ENCODE measurements at places on chromosomes 2 and 18.

DNA sequence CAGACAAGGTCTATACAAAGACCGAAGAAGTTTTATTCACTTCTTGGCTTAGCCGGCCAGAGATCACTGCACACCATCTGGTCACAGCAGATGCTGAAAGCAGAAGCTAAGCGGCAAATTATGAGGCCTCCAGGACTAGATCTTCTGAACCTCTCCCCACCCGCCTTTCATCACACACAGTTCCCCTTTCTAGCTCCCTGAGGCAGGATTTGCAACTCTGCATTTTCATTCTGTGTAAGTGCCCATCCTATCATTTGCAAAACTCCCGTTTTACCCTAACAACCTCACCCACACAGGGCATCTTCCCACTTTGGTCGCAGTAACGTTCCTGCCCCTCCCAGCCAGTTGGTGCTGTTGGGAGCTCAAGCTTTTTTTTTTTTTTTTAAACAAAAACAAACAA is 3.1 kb upstream of the MOB1A start:
- DNase-seq = no peak

DNA sequence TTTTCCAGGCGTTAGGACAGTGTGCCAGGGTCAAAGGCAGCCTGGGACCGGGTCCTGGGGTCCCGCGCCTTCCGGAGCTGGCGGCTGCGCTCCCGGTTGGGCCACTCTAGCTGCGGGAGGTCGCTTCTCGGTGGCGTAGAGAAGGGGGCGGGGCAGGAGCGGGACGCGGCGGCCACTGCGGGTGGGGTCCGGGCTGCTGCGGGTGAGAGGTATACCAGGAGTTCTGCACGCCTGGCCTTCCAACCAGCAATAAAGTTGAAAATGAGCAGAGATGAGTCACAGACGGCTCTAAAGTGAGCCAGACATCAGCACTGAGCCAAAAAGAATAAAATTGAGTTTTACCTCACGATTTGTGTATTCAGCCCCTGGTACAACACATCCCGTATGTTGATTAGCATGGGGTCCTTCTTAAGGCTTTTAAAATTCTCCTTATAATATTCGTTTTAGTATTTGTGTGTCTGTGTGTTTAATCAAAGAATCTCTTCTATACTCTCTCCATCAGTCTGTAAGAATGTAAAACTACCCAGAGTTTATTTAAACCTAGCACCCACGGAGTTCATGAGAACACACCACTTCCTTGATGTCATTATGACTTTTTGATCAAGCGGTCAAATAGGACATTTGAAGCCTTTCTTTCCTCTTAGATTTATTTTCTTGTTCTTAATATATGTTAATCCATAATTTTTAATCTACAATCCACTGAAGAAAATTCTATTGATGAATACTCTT is at the start of gene C1GALT1C1L:
Gene C1GALT1C1L, minus strand, starts transcription at position 108 of the 729 bp plus-strand sequence. Its CDS starts 107 bp downstream, at position 1.
- no peak for DNase-seq

- no peak for DNase-seq
Measured at GRCh38 chr2:121281107-121281506, 3.9 kb downstream of the TFCP2L1 start.

DNA sequence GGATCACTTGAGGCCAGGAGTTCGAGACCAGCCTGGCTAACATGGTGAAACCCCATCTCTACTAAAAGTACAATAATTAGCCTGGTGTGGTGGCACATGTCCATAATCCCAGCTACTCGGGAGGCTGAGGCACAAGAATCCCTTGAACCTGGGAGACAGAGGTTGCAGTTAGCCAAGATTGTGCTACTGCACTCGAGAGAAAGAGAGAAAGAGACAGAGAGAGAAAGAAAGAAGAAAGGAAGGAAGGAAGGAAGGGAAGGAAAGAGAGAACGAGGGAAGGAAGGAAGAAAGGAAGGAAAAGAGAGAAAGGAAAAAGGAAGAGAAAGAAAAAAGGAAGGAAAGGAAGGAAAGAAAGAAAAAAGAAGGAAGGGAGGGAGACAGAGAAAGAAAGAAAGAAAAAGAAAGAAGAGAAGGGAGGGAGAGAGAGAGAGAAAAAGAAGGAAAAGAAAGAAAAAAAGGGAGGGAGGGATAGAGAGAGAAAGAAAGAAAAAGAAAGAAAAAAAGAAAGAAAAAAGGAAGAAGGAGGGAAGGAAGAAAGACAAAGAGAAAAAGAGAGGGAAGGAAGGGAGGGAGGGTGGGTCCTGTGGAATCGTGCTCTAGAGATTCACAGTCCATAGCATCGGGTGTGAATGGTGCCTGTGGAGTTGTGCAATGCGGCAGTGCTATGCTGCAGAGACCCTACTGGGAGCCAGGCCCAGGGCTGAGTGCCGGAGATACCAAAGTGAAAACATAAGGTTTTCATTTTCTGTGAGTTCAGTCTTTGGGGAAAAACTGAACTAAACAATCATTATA is 4.6 kb upstream of the SDC1 start:
- DNase-seq = no peak

DNA sequence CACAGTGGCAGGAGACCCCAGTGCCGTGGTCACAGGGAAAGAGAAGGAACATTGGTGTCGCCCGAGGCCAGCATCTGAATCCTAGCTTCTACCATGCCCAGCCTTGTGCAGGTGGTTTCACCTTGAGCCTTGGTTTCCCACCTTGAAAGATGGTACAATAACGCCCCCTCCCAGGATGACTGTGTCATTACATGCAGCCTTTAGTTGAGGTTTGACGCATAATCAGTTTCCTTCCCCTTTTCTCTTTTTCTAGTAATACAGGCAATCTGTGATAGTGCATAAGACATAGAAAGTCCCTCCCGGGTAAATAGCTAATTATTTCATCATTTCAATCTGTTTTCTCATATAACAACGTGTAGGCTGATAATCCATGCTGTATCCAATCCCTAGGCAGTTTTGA is 29.8 kb upstream of the ZNF407 start:
- DNase-seq = no peak

GRCh38 chr2:905833-906140 is 44.9 kb upstream of the SNTG2 start:
- no peak for DNase-seq

DNA sequence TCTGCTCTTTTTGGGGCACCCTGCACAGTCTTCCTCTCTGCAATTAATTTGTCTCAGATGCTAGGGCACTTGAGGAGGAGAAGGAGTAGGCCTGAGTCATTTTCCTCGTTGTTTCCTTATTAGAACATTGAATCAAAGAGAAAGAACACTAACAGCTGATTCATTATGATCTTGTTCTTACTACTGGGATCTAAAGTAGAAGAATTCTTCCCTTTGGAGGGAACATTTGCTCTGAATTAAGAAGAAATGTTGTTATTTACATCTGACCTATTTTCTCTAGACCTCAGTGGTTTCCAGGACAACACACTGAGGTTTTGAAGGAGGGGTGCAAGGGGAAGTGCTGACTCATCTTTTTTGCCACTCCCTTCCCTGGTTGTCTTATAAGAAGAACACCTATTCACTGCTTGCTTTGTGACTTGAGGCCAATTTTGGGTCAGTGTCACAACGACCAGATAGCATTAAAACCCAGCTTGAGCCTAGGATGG is 24.3 kb upstream of the STAT1 start:
- peak; percentile 46 for DNase-seq

DNA sequence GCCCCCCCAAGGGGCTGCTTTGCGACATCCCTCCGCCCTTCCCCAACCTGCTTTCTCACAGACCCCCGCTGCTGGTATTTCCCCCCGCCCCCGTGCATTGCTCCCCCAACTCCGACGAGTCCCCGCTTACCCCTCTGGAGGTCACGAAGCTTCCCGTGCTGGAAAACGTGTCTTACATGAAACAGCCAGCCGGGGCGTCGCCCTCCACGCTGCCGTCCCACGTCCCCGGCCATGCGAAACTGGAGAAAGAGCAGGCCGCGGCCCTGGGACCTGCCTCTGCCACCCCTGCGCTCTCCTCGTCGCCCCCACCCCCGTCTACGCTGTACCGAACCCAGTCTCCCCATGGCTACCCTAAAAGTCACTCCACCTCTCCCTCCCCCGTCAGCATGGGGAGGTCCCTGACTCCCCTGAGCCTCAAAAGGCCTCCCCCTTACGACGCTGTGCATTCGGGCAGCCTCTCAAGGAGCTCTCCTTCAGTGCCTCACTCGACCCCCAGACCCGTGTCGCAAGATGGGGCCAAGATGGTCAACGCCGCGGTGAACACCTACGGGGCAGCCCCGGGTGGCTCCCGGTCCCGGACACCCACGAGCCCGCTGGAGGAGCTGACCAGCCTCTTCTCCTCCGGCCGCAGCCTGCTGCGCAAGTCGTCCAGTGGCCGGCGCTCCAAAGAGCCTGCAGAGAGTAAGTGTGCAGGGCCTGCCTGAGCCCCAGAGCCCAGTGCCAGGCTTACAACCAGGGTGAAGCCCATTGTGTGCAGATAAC is 183.0 kb downstream of the NYAP2 start:
- DNase-seq = no peak

DNA sequence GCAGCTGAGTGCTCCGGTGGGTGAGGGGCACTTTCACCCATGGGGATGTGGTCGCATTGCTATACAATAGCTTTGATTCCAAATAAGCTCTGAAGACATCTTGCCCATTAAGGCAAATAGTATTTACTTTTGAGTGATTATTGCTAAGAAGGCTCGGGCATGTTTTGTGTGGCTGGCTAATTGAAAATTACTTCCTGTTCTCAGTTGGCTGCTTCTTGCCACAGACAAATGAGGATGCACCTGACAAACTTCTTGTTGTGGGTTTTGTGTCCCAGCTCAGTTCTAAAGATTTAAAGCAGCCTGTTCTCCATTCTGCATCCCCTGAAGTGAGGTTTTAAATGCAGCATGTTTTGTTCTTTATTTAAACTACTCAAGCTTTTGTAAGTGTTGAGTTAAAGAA is 88.3 kb downstream of the KCNS3 start:
- DNase-seq = no peak

GRCh38 chr18:22974707-22975106 is 41.6 kb downstream of the RBBP8 start:
- no peak for DNase-seq

DNA sequence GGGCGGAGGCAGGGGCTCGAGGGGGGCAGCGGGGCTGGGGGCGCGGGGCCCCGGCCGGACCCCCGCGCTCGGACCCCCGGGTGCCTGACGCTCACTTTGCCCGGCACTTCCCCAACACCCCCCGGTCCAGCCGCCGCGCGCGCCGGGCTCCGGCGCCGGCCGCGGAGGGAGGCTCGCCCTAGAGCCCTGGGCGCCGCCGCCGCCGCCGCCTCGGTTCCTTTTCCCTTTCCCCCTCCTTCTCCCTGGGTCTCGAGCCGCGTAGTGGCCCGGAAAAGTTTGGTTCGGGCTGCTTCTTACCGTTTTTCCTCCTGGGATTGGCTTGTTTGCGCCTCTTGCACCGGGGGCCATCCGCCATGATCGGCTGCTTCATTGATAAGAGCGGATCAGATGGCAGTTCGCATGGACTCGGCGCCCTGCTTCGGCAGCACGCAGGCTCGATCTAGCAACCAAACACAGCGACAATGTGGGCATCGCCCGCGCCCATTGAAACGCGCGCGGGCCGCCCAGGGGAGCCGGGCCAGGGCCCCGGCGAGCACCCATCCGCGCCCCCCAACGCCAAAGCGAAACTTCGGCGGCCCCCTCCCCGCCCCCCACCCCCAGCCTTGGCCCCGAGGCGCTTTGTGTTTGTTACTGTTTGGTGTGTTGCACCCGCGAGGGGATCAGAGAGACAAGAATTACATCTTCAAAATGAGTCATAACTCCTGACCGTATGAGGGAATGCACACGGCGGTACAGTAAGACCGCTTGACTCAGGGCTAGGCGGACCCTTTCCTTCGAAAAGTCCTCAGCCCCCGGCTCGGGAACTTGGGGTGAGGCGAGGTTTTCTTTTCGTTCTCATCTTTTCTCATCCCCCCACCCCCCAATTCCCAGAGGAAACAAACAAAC is 2.7 kb downstream of the ZEB2 start:
- DNase-seq = peak; percentile 64

Data from activated naive CD4-positive, alpha-beta T cell treated with Interleukin-2 at 50 U/mL for 16 hours (primary cell).